ENCODE measurements at places on chromosomes 1 and 21. TPM values are rescaled to one million over a fixed set of nuclear protein-coding genes. Genes with fewer than 3 reads are reported as not detected.

C1orf185 gene
- not detected for total RNA-seq

OVAAL gene
- not detected for total RNA-seq

ST6GALNAC5 gene
- total RNA-seq = not detected

AK4 gene
- 114 TPM for total RNA-seq

STX12 gene
- total RNA-seq = 28.9 TPM

DHRS3 gene
- total RNA-seq = 60.2 TPM

TDRD5 gene
- not detected for total RNA-seq

SLC16A4 gene
- 0.76 TPM for total RNA-seq

ELAPOR1 gene
- total RNA-seq = 12.3 TPM

CRNN gene
- not detected for total RNA-seq

Measured in naive thymus-derived CD4-positive, alpha-beta T cell (primary cell).